ENCODE measurements at places on chromosomes 5 and 9.

- no peak for DNase-seq
Observed at GRCh38 chr5:1298067-1298551, 3.2 kb upstream of the TERT start.

GRCh38 chr5:164869325-164869724 lies 1363.9 kb downstream of the MAT2B start:
- no peak for DNase-seq

GRCh38 chr5:92444888-92445287 lies 1061.8 kb upstream of the ARRDC3 start:
- DNase-seq, result no peak

DNA sequence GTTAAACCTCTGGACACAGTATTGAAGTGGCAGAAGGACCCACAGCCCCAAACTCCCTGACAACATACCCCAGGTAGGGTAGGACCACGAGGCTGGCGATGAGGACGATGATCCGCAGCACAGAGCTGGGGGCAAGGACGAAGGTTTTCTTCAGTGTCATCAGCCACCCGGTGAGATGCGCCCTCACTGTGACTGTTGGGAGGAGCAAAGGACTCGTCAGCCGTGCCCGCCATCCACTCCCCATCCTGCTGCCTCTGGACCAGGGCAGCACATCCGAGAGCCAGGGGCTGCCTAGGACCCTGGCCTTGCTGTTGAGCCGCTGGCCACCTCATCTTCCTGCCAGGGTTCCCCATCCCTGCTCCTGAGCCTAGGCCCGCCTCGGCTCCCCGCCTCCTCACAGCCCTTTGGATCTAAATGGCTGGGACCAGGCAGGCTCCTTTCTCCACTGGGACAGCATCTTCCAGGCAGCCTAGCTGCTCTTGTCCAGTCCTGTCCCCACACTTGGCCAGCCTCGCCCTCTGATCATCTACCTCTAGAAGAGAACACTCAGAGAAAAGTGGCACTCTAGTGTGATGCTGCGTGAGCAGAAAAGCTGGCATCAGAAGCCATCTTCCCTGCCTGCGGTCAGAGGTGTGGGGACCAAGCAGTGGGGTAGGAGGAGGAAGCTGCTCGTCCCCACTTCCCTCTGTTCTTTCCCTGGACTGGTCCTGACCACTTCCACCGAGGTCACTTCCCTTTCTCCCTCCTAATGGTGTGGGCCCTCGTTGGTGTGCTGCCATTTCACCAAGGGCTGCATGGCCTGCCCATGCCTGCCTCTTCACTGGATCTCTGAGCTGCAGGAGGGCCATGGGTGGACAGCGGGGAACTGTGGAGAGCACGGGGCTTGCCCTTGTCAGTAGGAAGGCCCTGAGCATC lies 49.2 kb downstream of the OTULIN start:
- no peak for DNase-seq

GRCh38 chr5:84727708-84728107 lies 343.0 kb upstream of the EDIL3 start:
- no peak for DNase-seq

GRCh38 chr9:18920141-18921084 lies 112.6 kb downstream of the SAXO1 start:
- no peak for DNase-seq

- no peak for DNase-seq
Observed at GRCh38 chr5:14109041-14109747, 33.9 kb upstream of the TRIO start.

- DNase-seq, result no peak
Observed at GRCh38 chr5:58635416-58635815, 52.5 kb downstream of the RAB3C start.
